Spinal cord (tissue), 10 donors: ENCODE measurements at places on chromosomes 6 and 20. TPM values are rescaled to one million over a fixed set of nuclear protein-coding genes. Genes with fewer than 3 reads are reported as not detected.

- H3K36me3 ChIP-seq, result no peaks in the 10 kb centered on the region
- no peak overlapping the region for H3K27ac ChIP-seq
- H3K4me3 ChIP-seq, result no peak overlapping the region
- DNase-seq, result no peak
Measured at GRCh38 chr6:1486387-1486786, 97.0 kb downstream of the FOXF2 start.

DNA sequence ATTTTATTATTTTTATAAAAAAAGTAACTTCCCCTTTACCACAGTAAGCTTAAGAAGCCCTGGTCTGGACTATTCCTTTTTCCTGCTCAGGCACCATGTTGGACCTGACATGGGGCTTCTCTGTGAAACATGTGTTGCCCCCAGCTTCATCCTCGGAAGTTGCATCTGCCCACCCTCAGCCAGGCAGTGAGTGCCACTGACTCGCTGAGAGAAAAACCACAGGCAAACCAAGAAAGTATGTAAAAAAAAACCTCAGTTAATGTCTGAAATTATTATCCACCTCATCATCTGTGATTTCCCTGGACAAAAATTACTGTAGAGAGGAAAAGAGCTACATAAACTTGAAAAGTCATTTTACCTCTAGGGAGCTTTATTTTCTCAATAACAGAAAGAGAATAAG, 109.9 kb upstream of the MCHR2 start:
- H3K36me3 ChIP-seq, result no peaks in the 10 kb centered on the region
- no peak overlapping the region for H3K27ac ChIP-seq
- no peaks in the 10 kb centered on the region for H3K27me3 ChIP-seq
- no peak for DNase-seq
- no peaks in the 10 kb centered on the region for H3K4me1 ChIP-seq

GRCh38 chr6:12296255-12296573, 6.1 kb downstream of the EDN1 start:
- H3K4me1 ChIP-seq, result peaks cover 11% of the 10 kb centered on the region
- H3K27ac ChIP-seq, result no peak overlapping the region

DNA sequence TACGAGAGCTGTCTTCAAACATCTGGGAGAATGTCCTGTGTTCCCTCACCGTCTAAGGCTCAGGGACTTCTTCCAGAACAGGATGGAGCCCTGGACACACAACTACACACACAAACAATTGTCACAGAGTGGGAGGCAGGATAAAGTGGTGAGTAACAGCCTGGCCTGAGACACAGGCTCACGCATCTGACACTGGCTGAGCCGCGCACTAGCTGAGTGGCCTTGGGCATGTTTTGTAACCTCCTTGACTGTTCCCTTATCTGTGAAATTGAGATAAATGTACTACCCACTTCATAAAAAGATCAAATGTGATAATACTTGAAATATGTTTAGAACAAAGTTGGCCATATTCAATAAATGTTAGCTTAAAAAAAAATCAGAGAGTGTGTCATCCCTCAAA, 132.4 kb upstream of the ARMC2 start:
- no peaks in the 10 kb centered on the region for H3K4me1 ChIP-seq
- DNase-seq, result no peak
- H3K27me3 ChIP-seq, result no peaks in the 10 kb centered on the region
- peaks cover 3% of the 10 kb centered on the region for H3K36me3 ChIP-seq
- H3K4me3 ChIP-seq, result no peak overlapping the region

DNA sequence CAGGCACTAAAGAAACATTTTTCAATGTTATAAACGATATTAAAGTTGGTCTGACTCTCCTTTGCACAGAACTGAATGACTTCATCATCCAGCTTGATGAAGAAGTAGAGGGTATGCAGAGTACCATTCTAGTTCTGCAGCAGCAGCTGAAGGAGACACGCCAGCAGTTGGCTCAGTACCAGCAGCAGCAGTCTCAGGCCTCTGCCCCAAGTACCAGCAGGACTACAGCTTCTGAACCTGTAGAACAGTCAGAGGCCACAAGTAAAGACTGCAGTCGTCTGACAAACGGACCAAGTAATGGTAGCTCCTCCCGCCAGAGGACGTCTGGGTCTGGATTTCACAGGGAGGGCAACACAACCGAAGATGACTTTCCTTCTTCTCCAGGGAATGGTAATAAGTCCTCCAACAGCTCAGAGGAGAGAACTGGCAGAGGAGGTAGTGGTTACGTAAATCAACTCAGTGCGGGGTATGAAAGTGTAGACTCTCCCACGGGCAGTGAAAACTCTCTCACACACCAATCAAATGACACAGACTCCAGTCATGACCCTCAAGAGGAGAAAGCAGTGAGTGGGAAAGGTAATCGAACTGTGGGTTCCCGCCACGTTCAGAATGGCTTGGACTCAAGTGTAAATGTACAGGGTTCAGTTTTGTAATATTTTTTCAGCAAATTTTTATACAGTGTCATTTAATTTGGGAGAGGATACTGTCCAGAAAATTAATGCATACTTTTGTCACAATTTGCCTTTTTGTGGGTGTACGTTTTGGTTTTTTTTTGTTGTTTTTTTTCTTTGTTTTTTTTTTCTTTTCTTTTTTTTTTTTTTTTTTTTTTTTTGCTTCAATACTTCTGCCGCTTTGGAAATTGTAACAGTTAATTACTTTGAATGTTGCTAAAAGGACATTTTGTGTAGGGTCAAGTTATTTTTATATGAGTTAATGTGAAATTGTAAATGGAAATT, 6.6 kb upstream of the ACAT2 start:
- no peak overlapping the region for H3K4me3 ChIP-seq
- H3K27me3 ChIP-seq, result no peaks in the 10 kb centered on the region
- peaks cover 23% of the 10 kb centered on the region for H3K36me3 ChIP-seq
- DNase-seq, result no peak
- H3K27ac ChIP-seq, result no peak overlapping the region
- no peaks in the 10 kb centered on the region for H3K4me1 ChIP-seq

DNA sequence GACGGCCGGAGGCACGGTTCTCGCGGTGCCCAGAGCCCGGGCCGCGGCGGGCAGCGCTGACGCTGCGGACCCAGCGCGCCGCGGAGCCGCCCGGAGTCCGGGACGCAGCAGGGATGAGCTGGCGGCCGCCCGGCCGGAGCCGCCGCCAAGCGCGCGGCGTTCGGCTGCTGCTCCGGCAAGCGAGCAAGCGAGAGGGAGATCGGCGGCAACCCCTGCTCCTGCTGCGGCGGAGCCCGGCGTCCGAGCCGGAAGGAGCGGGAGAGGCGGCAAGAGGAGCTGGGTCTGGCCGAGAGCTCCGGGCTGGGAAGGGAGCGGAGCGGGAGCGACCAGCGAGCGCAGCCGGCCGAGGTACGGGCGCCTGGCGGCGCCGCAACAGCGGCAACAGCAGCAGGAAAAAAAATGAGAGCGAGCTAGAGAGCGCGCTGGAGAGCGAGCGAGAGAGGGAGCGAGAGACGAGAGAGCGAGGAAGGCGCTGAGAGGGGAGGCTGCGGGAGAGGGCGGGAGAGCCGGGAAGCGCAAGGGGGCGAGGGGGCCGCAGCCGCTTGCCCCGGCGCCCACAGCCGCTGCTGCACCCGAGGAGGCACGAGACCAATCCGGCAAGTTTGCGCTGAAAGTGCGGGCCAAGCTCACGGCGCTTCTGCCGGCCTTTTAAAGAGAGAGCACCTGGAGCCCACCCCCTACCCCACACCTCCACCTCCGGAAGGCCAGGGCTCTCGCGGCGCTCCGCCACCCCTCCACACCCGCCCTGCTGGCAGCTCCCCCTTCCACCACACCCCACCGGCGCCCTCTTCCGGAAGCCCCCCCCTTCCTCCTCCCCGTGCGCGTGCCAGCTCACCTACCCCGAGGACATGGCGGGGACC, 496 bp downstream of the GRM4 start:
- H3K27me3 ChIP-seq, result peaks cover 60% of the 10 kb centered on the region
- H3K27ac ChIP-seq, result no peak overlapping the region
- peak overlapping the region; percentile 18 for H3K4me3 ChIP-seq
- H3K4me1 ChIP-seq, result peaks cover 44% of the 10 kb centered on the region

GRCh38 chr6:140597181-140597580, 1222.7 kb upstream of the CITED2 start:
- no peaks in the 10 kb centered on the region for H3K4me1 ChIP-seq
- no peaks in the 10 kb centered on the region for H3K27me3 ChIP-seq
- H3K27ac ChIP-seq, result no peak overlapping the region
- no peak for DNase-seq

DNA sequence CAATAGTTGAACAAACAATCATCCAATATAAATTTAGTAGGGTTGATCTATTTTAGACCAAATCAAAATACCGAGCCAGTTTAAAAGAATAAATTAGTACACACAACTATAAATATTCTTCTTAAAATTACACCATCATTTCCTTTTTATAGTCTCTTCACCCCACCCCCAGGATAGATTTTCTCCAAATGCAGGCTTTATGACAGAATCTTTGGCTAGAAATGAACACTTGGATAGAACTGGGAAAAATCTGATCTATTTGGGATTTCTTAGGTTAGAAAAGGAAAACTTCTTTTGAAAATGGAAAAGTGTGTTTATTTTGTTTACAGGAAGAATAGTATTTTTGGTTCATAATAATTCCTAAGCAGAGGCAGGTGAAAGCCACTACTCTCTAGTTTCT, 74.6 kb downstream of the HMGN3 start:
- no peak overlapping the region for H3K27ac ChIP-seq
- no peaks in the 10 kb centered on the region for H3K36me3 ChIP-seq
- no peaks in the 10 kb centered on the region for H3K4me1 ChIP-seq
- no peaks in the 10 kb centered on the region for H3K27me3 ChIP-seq
- H3K4me3 ChIP-seq, result no peak overlapping the region

- H3K4me1 ChIP-seq, result peaks cover 4% of the 10 kb centered on the region
- H3K27ac ChIP-seq, result no peak overlapping the region
- H3K4me3 ChIP-seq, result no peak overlapping the region
- H3K27me3 ChIP-seq, result no peaks in the 10 kb centered on the region
Measured at GRCh38 chr20:49699200-49699992, 14.3 kb downstream of the B4GALT5 start.

- H3K4me1 ChIP-seq, result peaks cover 14% of the 10 kb centered on the region
- H3K27ac ChIP-seq, result no peak overlapping the region
- no peaks in the 10 kb centered on the region for H3K36me3 ChIP-seq
- peaks cover 3% of the 10 kb centered on the region for H3K27me3 ChIP-seq
- peak; percentile 59 for DNase-seq
Measured at GRCh38 chr6:29651413-29652197, 5.3 kb upstream of the MOG start.

GRCh38 chr6:12068899-12069557, 56.9 kb downstream of the HIVEP1 start:
- no peak overlapping the region for H3K4me3 ChIP-seq
- H3K27me3 ChIP-seq, result no peaks in the 10 kb centered on the region
- H3K36me3 ChIP-seq, result no peaks in the 10 kb centered on the region
- H3K4me1 ChIP-seq, result peaks cover 3% of the 10 kb centered on the region

DNA sequence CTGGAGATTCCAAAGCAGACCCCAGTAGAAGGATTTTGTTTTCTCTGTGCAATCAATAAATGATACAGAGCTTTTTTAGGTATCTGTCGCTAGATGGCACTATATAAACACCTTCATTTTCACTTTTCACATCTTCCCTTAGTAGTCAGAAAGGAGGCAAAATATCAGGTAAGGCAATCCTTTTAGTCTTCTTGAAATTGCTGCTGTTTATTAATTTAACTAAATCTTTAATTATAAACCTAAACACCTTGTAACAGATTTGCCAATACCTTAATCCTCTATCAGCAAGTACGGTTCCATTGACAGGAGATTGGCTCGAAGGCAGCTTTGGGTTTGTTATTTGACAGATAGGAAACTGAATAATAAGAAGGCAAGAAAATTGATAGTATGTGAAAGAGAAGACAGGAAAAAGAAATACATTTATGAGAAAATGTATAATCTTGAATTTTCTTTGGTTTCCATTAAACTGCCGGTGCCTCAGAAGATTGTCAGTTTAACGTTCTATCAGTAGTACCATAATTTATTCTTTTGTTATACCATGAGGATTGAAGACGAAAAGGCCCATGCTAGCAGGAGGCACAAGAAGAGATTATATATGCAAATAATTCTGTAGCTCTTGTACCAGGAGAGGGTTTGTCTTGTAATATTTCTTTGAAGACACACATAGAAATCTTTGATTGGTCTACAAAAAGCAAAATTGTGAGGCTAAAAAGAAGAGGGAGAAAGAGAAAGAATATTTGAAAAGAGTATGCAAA, 23.5 kb upstream of the IBTK start:
- H3K27ac ChIP-seq, result no peak overlapping the region
- DNase-seq, result no peak
- H3K4me3 ChIP-seq, result no peak overlapping the region
- no peaks in the 10 kb centered on the region for H3K36me3 ChIP-seq
- no peaks in the 10 kb centered on the region for H3K4me1 ChIP-seq

GRCh38 chr6:133871131-133871530, 17.8 kb upstream of the TCF21 start:
- H3K27ac ChIP-seq, result no peak overlapping the region
- H3K27me3 ChIP-seq, result no peaks in the 10 kb centered on the region
- H3K4me1 ChIP-seq, result no peaks in the 10 kb centered on the region
- H3K36me3 ChIP-seq, result no peaks in the 10 kb centered on the region

GRCh38 chr6:10341605-10342004, 73.3 kb downstream of the TFAP2A start:
- no peak overlapping the region for H3K27ac ChIP-seq
- DNase-seq, result no peak
- H3K36me3 ChIP-seq, result no peaks in the 10 kb centered on the region
- H3K4me1 ChIP-seq, result no peaks in the 10 kb centered on the region

GRCh38 chr6:155439376-155439775, 16.3 kb downstream of the NOX3 start:
- DNase-seq, result no peak
- H3K27me3 ChIP-seq, result no peaks in the 10 kb centered on the region
- H3K4me3 ChIP-seq, result no peak overlapping the region
- H3K36me3 ChIP-seq, result no peaks in the 10 kb centered on the region
- H3K27ac ChIP-seq, result no peak overlapping the region

GRCh38 chr20:51500311-51500710, 42.2 kb downstream of the NFATC2 start:
- H3K27me3 ChIP-seq, result peaks cover 3% of the 10 kb centered on the region
- no peak overlapping the region for H3K4me3 ChIP-seq
- H3K27ac ChIP-seq, result no peak overlapping the region
- DNase-seq, result no peak

DNA sequence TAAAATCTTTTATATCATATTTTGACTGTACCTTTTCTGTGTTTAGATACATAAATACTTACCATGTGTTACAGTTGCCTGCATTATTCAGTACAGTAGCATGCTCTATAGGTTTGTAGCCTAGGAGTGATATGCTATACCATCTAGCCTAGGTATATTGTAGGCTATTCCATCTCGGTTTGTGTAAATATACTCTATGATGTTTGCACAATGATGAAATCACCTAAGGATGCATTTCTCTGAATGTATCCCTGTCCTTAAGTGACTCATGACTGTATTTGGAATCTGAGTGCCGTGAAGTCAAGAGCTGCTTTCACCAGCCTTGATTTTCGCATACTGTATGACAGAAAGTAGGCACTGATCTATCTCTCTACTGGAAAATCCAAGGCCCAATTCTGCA, 129.9 kb downstream of the UTRN start:
- H3K27ac ChIP-seq, result no peak overlapping the region
- H3K36me3 ChIP-seq, result no peaks in the 10 kb centered on the region
- no peak for DNase-seq
- no peaks in the 10 kb centered on the region for H3K27me3 ChIP-seq
- H3K4me3 ChIP-seq, result no peak overlapping the region

PDYN gene
- 6.7 TPM for polyA plus RNA-seq

SIM1 gene
- polyA plus RNA-seq, result 0.36 TPM

CRIP3 gene
- polyA plus RNA-seq, result 18.6 TPM

KIAA0408 gene
- polyA plus RNA-seq, result 60.2 TPM

DACT2 gene
- polyA plus RNA-seq, result 3.5 TPM

COL20A1 gene
- polyA plus RNA-seq, result 50.0 TPM

LHFPL5 gene
- 1.5 TPM for polyA plus RNA-seq

DNAH8 gene
- polyA plus RNA-seq, result 0.03 TPM

LINC00237 gene
- polyA plus RNA-seq, result 15.0 TPM

CLIC5 gene
- polyA plus RNA-seq, result 6.5 TPM
